GOT3 (cell line): ENCODE measurements at places on chromosomes 16 and 17.

DNA sequence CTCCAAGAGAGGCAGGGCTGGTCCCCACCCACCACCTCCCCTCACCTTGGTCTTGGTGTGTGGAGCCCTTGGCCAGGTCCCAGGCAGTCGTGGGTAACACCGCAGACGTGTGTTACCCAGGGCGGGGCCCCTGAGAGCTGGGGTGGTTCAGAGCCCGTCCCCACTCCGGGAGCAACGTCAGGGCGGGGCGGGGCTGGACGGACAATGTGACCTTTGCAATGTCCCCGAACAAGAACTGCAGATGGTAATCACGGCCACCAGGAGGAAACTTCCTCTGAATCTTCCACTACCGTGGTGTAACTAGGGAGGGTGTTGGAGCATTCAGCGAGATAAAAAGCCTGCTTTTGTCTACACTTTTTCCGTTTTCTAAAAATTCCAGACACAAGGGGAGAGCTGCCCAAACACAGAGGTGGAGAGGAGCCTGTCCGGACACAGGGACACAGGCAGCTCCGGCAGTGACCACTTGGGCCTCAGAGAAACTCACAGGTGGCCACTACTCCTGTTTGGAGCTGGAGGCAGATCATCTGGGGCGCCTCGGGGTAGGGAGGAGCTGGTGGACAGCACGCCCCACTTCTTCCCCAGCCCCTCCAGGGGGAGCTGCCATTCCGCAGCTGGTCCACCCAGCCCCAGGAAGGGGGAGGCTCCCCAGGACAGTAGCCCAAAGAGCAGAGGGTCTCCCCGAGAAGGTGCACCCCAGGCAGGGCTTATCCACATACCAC is 14.2 kb upstream of the SLC38A10 start:
- no peak for DNase-seq

DNA sequence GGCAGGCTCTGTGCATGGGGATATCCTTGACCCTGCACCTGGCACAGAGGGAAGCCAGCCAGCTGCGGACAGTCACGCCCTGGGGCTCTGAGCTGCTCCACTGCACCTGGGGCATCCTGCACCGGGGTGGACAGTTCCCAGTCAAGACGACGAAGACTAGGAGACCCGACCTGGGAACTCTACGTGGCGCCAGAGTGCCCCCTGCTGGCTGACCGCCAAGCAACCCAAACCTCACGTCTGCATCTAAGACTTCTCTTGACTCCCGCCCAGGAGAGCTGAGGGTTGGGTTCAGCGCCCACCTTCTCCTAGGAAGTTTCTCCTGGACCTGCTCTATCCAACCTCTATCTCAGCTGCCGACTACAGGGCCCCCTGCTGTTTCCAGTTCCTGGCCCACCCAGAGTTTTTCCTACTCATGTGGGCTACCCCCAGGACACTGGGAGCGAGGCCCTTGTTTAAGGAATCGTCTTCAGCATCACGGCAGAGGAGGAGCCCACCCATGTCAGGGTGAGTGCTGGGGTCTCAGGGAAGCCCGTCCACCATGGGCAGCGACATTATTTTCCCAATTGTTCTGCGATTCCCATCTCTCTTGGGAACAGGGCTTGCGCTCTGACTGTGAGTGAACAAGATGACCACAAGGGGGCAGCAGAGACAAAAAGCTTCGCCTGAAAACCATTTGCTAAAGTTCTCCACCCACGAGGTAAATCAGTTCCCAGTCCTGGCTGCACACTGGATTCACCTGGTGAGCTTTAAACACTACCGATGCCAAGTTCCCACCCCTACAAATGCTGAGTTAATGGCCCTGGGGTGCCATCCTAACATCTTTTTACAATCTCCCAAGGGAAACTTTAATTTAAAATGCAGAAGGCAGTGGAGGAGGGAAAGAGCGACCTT is 29.3 kb downstream of the TLE7 start:
- no peak for DNase-seq

GRCh38 chr16:10959161-10959560 is 14.8 kb downstream of the CLEC16A start:
- DNase-seq, result no peak

- no peak for DNase-seq
Measured at GRCh38 chr17:41919840-41920579, 1.3 kb upstream of the ACLY start.

- no peak for DNase-seq
Measured at GRCh38 chr16:23729503-23730424, 16.7 kb upstream of the ERN2 start.
